Hindlimb muscle (tissue), 1 donor: ENCODE measurements at places on chromosomes 1 and 21.

- DNase-seq, result peak; percentile 86
Observed at GRCh38 chr1:39204441-39205081, at the start of gene MACF1. MACF1 (plus strand) TSS chr1:39204695; CDS start chr1:39205023, 328 bp downstream.

DNA sequence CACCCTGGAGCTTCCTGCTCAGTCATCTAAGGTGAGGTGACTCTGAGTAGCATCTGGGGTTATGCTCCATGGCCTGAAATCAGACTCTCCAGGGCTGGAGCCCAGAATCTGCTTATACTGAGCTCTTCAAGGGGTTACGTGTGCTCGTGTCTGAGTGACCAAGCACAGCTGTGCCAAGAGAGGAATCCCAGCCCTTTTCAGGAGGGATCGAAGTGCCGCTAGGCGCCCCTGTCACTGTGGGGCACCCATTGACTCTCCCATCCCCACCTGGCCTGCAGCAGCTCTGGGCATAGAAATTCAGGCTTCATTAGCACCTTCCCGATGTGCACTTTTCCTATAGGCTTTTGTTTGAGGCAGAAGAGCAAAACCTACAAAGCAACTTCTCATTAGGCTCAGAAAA, 13.8 kb downstream of the VASH2 start:
- no peak for DNase-seq

GRCh38 chr1:201217146-201217545, 26.5 kb downstream of the IGFN1 start:
- DNase-seq, result no peak

DNA sequence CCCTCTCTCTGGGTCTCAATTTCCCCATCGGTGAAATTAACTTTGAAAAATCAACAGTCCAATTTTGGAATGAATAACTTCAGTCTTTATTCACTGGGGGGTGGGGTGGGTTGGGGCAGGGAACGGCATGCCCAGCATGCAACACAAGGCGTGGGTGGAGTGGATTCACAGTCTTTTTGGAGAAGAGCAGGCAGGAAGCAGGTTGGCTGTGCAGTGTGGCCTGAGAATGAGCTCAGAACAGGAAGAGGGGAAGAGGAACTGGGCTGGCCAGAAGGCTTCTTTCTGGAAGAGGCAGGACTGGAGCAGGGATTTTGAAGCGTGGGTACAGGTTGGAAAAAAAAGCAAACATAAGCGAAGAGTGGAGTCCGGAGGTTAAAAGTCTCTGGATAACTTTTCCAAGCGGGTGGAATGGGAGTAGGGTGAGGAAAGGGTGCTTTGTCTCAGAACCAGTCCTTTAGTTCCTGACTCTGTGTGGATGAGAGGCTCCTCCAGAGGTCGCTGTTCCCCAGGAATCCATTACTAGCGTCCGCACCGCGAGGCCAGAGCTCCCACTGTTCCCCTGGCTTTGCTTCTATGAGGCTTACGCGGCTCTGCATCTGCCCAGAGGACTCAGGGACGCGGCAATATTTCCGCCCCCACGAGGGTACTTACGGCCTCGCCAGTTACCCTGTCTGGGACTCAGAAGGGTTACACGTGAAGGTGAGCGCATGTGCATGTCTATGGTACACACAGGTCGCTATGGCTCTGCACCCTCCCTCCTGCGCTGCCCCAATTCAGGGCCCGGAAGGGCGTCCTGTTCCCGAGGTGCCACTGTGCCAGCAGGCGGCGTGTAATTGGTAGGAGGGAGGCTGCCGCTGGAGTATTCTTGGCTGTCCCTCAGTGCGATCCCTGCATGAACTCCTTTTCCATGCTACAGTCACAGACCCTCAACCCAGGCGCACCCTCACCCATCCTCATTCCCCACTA, 5.5 kb upstream of the FOXD2 start:
- DNase-seq, result peak; percentile 84

GRCh38 chr1:212646588-212646987, 38.0 kb downstream of the ATF3 start:
- DNase-seq, result no peak

DNA sequence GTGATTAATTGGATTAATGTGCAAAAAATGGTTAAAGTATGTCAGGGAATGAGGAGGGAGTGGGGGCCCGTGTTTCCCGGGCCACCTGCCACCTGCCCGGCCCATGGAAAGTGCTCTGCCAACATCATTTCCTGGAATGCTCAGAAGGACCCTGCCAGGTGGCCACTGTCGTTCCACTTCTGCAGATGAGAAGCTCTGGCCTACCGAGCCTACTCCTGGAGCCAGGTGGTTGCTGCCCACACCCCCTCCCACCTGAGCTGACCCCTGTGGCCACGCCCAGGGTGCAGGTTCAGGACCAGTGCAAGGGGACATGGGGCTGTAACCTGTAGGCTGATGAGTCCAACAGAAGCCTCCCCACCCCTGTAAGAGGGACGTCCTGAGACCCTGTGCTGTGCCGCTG, 99.7 kb downstream of the PRDM16 start:
- no peak for DNase-seq

- DNase-seq, result no peak
Observed at GRCh38 chr1:83828456-83828855, 170.5 kb downstream of the TTLL7 start.

GRCh38 chr21:35377505-35378090, 328.5 kb upstream of the RUNX1 start:
- DNase-seq, result no peak

- no peak for DNase-seq
Observed at GRCh38 chr1:162185314-162186025, 116.0 kb downstream of the NOS1AP start.

DNA sequence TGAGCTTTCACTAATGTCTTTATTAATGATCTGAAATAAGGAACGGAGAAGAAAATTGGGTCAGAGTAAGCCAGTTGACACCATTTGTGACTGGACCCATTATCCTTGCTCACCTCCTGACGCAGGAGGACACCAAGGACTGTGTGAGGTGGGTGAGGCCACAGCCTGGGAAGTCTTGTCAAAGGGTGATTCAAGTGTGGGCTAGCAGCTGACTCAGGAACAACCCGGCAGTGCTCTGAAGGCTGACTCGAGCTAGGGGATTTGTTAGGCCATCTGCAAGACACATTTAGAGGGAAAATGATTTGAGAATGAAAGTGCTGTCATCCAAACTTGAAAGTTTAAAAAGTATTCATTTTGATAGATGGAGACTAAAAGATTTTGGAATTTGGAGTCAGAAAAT, 21.2 kb downstream of the PRRX1 start:
- DNase-seq, result no peak

DNA sequence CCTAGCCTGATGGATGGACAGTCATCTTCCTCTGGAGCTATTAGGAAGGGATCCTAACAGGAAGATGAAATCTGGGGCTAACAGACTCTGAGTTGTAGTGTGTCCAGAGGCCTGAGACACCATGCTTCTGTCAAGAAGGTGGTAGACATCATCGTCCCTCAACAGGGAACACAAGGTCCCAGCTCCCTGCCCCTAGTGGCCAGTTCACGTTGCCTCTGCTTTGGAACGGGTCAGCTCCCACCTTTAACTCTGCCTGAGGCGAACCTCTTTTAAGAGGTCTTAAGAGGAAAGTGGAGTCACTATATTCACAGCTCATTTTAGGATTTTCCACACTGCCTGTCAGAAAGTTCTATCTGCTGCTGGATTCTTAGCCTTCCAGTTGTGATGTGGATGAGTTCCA, 28.3 kb downstream of the LRRC71 start:
- no peak for DNase-seq

GRCh38 chr21:33657124-33657820, 15.0 kb downstream of the ITSN1 start:
- no peak for DNase-seq

- DNase-seq, result no peak
Observed at GRCh38 chr1:232034556-232034955, 408.0 kb downstream of the DISC1 start.

DNA sequence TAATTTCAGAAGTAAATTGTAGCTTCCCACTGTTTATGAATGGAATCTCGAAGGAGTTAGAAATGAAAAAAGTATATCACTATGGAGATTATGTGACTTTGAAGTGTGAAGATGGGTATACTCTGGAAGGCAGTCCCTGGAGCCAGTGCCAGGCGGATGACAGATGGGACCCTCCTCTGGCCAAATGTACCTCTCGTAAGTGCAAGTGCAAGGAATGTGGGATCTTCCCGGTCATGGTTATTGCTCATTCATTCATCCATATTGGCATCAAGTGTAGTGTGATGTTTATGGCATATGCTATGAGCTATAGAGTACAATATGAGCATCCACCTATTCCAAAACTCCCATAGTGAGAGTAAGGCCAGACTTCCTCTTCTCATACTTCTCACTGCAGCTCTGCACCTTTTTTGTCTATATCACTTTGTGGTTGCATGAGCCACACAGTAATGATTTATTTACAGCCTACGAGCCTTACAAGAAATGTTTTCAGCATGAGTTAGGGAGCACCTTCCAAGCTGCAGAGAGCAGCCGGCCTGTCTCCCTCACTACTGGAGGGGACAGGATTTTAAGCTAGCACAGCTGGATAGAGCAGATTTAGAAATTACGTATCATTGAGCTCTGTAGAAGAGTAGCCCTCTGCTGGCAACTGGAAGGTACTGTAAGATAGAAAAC, 24.9 kb upstream of the CR1L start:
- DNase-seq, result peak; percentile 36

- DNase-seq, result peak; percentile 91
Observed at GRCh38 chr1:228275430-228276173, 67.8 kb downstream of the OBSCN start.

DNA sequence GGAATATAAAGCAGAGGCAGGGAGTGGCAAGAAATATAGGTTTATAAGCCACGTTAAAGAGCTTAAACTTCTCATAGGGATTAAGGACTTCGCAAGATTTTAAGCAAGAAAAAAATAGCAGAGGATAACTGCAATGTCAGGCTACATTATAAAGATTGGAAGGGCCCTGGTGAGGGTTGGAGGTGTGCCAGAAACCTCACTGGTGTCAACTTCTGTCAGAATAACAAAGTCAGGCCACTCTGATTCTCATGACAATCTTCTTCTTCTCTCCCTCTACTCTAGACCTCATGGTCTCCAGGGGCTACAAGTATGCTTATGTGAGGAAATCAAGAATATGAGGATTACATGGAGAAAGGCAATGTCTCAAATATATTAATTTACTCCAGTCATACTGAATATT, 32.6 kb upstream of the FMO2 start:
- DNase-seq, result no peak

- DNase-seq, result no peak
Observed at GRCh38 chr1:203271018-203271743, 34.1 kb upstream of the BTG2 start.

GRCh38 chr1:210201681-210202080, 30.9 kb upstream of the SERTAD4 start:
- DNase-seq, result no peak
